ENCODE measurements at places on chromosomes 4 and X. TPM values are rescaled to one million over a fixed set of nuclear protein-coding genes. Genes with fewer than 3 reads are reported as not detected.

The CD40LG gene
- not detected for total RNA-seq

The MBNL3 gene
- total RNA-seq, result 1.1 TPM

The SPANXA1 gene
- total RNA-seq, result not detected

The SLITRK2 gene
- total RNA-seq, result not detected

The KCNIP4 gene
- total RNA-seq, result not detected

The UBQLN2 gene
- 4.1 TPM for total RNA-seq

The HCFC1 gene
- 4.4 TPM for total RNA-seq

The FRG2 gene
- not detected for total RNA-seq

The TMSB15B gene
- total RNA-seq, result 7.9 TPM

DNA sequence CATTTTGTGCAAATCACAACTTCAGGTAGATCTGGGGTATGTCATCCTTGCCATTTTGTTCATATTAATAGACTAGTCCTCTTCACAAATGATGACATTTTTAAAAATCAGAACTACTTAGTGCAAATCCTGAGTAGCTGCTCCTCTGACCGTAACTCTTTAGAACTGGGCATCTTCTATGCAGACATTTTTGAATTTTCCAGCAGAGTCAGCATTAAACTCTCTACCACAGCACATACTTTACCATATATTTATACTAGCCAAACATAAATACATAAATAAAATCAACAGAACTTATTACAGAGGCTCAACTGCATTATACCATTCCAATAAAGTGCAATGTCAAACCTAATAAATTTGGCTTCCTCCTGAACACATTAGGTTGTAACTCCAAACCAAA, 4.5 kb upstream of the SLITRK2 start:
- DNase-seq, result no peak

GRCh38 chr4:86393749-86394148, 33.9 kb upstream of the MAPK10 start:
- no peak for DNase-seq

DNA sequence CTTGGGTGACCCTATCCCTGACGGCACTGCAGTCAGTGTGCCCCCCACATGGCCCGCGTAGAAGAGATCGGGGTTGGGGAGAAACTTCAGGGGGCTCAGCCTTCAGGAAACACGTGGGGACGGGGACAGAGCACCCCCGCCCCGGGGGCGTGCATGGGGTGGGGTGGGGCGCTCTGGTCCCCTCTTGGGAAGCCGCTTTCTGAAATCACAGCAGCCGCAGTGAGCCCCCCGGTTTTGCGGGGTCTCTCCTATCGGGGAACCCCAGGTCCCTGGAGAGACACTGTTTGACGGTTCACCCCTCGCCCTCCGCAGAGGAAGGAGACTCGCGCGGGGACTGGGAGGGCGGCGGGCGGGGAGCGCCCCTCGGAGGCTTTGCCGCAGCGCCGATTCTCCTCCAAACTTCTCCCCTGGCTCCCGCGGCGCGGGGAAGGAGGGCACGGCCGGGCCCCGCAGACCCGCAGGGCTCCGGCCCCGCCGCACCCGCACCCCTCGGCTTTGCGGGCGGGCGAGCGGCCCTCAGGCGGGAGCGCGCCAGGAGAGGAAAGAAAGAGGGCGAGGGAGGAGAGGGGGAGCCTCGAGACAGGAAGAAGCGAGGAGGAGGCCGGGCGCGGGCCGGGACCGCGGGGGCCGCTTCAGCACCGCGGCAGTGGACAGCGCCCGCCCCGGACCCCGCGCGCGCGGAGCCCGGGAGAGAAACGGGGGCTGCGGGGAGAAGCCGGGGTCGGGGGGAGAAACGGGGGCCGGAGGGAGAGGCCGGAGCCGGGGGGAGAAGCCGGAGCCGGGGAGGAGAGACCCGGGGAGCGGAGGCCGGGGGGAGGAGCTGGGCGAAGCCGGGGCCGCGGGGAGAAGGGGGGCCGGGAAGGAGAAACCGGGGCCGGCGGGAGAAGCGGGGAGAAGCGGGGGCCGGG, 612 bp downstream of the CPLX1 start:
- no peak for DNase-seq

DNA sequence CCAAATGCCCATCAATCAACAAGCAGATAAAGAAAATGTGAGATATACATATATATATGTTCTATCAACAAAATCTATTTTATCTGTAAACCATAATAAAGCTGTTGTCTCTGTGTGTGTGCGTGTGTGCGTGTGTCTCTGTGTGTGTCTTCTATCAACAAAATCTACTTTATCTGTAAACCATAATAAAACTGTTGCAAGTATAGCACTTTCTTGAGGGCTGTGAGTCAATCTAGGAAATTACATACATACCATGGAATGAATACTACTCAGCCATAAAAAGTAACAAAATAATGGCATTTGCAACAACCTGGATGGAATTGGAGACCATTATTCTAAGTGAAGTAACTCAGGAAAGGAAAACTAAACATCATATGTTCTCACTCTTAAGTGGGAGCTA, 12.5 kb upstream of the PLK4 start:
- peak; percentile 55 for DNase-seq

DNA sequence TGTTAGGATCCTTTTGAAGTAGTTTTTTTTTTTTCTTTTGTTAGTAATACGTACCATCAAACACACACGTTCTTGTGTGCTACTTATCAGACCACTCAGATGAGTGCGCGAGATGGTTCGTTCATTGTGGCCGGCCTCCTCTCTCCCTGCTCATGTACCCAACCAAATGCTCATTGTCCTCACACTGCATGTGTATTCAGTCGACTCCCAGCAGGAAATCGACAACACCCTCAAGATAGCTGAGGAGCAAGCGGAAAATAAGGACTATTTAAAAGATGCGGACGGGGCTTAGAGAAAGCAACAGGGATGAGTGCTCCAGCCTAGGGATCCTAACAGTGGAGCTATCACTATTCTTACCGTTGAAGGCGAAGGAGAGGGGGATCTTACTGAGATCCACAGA, 72.9 kb upstream of the GUCY1A1 start:
- no peak for DNase-seq

GRCh38 chrX:21734175-21734574, 23.7 kb downstream of the SMPX start:
- no peak for DNase-seq

DNA sequence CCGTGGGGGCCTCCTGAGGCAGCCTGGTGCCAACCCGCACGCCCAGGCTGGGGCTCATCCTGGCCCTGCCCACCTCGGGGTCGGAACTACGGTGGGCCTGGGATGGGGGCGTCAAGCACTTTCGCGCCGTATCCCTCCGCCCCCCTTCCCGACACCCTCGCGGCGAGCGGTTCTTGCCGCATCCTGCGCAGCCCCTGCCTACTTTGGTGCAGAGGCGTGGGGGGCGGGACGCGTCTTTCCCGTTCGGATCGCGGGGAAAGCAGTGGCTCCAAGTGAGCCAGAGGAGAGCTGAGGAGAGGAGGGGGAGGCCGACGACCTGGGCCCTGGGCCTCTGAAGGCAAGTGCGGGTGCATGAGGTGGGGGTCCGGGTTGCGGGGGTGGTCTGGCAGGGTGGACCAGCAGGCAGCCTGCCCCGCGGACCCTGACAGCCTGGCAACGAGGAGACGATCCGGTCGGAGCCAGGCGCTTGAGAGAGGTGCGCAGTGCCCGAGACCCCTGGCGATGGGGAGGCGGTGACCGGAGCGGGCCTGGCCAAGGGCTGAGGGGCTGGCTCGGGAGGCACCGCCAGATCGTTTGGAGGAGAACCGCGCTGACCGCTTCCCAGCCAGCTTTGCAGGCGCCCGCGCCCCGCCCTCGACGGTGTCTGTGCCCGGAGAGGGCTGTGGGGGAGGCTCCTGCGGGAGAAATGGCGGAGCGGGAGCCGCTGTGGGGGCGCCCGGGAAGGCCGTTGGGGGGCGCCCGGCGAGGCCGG, at the start of gene GPRASP2:
Gene GPRASP2 (plus strand): TSS at position 233 of the 751 bp plus-strand sequence. CDS start 2,422 bp downstream, outside the sequence.
- DNase-seq, result no peak

GRCh38 chrX:129614481-129615255, 40.1 kb downstream of the APLN start:
- DNase-seq, result no peak

- no peak for DNase-seq
Measured at GRCh38 chr4:35147761-35148160, 1096.6 kb downstream of the ARAP2 start.

GRCh38 chr4:165331359-165331758, 3.9 kb downstream of the MSMO1 start:
- no peak for DNase-seq

DNA sequence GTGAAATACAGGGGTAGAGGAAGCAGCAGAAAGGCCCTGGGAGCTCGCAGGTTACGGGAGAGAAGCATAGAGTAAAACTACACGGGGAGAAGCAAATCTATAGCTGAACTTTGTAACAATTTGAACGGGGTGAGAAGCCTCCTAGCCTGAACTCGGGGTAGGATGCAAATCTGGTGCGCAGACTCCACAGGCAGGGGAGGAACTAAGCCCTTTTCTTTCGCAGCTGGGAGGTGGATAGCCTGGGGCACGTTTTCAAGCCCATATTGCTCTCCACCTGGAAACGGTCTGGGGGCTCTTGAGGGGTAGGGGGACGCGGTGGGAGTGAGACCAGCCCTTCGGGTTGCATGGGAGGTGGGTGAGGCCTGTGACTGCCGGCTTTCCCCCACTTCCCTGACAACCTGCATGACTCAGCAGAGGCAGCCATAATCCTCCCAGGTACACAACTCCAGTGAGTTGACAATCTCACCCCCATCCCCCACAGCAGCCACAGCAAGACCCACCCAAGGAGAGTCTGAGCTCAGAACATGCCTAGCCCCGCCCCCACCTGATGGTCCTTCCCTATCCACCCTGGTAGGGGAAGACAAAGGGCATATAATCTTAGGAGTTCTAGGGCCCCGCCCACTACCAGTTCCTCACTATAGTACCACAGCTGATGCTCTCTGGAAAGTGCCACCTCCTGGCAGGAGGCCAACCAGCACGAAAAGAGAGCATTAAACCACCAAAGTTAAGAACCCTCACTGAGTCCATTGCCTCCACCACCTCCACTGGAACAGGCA, 29.9 kb downstream of the SOWAHB start:
- DNase-seq, result no peak

Measured in IMR-90 (cell line).